ENCODE measurements at places on chromosomes 12 and 14.

DNA sequence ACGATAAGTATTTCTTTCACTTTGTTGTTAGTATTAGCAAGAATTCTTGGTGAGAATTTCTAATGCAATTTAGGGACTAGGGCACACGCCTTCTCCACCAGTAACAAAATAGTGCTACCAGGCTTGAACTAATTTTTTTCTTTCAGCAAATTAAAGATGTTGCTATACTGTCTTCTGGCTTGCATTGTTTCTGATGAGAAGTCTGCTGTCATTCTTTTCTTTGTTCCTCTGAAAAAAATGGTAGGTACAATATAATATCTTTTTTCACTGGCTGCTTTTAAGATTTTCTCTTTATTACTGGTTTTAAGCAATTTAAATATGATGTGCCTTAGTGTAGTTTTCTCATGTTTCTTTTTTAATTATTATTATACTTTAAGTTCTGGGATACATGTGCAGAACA is 171.2 kb downstream of the PCNX1 start:
- DNase-seq = no peak

- no peak for DNase-seq
Measured at GRCh38 chr14:99633141-99633540, 11.8 kb upstream of the HHIPL1 start.

DNA sequence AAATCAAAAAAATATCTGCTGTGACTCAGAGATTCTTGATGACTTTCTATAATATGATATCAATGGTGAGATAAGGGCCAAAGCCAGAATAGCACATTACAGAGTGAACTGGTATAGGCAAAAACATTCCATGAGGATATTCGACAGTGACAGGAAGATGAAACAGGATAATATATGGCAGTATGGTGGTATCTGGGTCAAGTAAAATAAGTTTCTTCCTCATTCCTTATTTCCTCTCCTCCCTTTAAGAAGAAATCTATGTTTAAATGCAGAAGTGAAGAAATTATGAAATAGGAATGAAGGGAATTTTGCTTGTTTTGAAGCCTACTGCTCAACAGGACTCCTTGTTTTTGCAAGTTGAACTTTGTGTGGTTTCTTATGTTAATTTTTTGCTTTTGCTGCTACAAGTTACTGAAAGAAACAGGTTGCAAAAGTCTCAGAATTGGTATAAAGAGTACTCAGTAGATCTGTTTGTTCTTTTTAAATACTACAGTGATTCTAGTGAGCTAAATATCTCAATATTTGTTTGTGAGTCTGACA is 7.0 kb downstream of the ACSS3 start:
- no peak for DNase-seq

- DNase-seq = no peak
Measured at GRCh38 chr14:33150666-33151428, 212.2 kb downstream of the NPAS3 start.

- no peak for DNase-seq
Measured at GRCh38 chr12:1928439-1929121, 10.1 kb upstream of the CACNA2D4 start.

GRCh38 chr14:24847568-24848095 is 202.3 kb downstream of the STXBP6 start:
- no peak for DNase-seq

DNA sequence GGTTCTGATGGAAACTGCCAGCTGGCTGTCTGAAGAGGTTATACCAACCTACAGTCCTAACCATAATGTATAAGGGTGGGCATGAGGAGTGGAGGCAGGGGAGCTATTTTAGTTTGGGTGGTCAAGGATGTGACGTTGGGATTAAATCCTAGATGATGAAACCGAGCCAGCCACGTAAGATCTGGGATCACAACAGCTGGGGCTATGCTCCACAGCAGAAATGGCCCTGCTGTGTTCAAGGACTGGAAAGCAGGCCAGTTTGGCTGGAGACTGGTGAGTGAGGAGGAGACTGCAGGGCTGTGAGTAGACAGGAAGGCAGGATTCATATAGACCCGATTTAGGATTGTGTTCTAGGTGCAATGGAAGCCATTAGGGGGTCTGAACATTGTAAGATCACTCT is 66.1 kb downstream of the SAMD4A start:
- DNase-seq = no peak

DNA sequence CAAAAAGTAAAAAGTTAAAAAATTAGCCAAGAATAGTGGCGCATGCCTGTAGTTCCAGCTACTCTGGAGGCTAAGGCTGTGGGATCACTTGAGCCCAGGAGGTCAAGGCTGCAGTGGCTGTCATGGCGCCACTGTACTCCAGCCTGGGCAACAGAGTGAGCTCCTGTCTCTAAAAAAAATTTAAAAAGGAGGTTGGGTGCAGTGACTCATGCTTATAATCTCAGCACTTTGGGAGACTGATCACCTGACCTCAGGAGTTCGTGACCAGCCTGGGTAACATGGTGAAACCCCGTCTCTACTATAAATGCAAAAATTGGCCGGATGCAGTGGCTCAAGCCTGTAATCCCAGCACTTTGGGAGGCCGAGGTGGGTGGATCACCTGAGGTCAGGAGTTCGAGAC is 8.2 kb upstream of the YLPM1 start:
- DNase-seq = no peak

DNA sequence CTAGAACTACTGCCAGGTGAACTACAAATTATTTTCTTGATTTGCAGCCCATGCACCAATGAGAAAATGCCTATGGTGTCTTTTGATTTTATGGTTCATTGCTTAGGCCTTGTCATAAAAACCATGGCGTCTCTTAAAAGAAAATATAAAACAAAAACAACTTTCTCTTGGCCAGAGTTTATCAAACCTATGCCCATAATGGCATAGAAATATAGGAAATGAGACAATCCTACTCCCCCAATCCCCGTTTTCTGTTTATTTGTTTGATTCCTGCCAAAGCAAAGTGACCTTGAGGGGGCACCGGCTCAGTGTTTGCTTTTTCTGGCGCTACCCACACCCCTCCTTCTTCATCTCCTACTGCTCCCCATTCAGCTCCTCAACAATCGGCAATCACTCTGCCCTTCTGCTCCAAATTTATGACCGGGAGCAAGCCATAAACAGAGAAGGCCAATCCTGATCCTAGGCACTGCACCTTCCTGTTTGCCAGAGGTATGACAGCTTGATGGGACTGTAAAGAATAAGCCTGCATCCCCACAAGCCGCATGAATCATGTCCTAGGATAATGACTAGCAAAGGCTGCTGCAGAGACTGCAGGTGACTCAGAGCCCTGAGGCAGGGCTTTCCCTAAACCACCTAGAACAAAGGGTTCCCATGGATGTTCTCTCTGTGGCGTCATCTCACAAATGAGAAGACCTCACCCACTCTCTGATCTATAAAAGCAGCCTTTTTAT is 874.9 kb downstream of the NRXN3 start:
- DNase-seq = no peak

DNA sequence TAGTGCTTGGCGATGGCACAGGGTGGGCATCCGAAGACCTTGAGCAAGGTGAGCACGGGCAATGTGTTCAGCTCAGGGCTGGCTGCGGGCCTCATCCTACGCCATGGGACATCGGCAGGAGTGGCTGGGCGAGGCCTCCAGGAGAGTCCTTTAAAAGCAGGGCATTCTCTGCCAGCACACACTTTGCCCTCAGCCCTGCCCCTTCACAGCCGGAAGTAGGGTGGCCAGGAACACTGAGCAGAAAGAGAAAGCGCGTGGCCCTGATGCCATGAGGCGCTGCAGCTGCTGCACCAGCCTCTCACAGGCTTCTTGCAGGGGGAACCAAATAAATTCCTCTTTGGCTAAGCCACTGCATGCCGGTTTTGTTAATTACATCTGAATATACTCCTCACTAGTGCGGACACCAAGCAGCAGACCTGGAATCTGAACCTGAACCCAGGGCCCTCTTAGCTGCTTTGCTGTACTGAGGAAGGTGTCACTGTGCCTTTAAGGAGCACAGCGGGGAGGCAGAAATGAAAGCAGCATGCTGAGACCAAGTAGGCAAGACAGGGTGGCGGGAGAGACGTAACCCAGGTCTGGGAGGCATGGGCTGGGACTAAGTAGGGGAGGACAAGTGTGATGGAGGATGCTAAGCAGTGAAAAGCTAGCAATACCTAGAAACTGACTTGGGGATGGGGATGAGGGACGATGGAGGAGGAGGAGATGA is 155.2 kb downstream of the TTC7B start:
- DNase-seq = no peak

DNA sequence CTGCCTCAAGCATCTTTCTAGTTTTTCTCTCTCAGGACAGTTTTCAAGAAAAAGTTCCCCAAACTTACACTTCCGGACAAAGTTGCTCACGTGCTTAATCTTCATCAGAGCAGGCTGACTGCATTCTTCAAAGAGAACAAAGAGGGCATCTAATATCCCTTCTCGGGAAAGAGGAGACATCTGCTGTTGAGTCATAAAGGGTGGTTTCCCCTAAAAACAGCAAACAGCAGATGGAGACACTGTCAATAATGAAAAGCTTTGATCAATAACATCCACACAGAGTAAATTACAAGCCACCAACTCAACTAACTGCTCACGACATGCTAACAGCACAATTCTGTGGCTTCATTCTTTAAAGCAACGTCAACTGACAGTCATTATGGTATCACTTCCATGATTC is 8.1 kb downstream of the CIT start:
- peak; percentile 12 for DNase-seq

DNA sequence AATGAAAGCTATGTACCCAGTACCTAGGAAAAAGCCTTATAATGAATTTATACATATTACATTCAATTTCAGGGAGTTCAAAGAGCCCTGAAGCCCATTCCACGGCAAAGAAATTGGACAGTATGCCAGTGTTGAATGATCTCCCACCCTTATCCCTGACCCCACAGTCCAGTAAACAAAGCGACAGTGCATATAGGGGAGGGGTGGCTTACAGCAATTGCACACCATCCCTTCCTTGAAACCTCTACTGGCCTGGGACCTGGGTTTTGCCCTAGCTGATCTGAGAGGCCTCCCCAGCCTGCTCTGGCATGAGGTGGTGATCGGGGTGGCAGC is 17.3 kb upstream of the RND1 start:
- DNase-seq = no peak

- no peak for DNase-seq
Measured at GRCh38 chr12:127729381-127729780, 537.6 kb upstream of the TMEM132C start.

DNA sequence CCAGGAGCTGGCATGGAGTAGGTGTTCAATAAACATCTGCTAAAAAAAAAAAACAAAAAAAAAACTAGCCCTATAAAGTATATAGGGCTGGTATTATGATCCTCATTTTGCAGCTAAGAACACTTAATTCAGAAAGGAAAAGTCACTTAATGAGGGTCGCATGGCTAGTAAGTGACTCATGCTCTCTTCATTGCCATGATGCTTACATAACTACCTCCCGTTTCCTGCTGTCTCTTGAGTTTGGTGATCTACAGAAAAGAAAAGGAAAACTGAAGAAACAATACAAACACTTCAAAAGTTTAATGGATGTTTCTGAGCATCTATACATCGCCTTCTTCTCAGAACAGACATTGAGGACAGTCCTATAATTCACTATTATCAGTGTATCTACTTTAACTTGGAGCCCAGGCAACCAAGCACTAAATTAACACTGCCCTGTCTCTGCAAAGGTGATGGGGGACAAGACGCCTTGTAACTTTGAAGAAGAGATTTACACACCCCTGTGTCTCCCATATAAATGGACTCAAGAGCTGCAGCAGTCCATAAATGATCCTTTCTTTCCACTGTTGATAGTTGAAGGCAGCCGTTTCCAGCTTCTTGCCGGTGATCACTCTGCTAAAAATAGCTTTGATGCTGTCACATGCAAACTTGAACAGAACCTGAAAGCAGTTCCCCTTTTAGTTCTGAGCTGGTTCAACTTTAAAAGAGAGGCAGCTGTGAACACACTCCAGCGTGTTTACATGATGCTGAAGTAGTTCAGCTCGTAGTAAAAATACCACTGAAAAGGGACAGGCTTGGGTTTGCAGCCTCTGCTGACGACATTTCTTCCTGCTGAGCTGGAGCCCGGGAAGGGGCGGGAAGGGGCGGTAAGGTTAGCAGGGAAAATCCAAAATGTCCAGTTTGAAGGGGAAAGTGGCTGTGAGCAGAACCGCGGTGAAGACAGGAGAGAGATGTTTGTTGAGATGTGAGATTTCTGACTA is 113.3 kb downstream of the FOXN3 start:
- DNase-seq = peak; percentile 59

- DNase-seq = no peak
Measured at GRCh38 chr12:70733385-70733784, 96.2 kb upstream of the PTPRB start.

GRCh38 chr12:63292471-63293221 is 141.6 kb upstream of the AVPR1A start:
- no peak for DNase-seq

DNA sequence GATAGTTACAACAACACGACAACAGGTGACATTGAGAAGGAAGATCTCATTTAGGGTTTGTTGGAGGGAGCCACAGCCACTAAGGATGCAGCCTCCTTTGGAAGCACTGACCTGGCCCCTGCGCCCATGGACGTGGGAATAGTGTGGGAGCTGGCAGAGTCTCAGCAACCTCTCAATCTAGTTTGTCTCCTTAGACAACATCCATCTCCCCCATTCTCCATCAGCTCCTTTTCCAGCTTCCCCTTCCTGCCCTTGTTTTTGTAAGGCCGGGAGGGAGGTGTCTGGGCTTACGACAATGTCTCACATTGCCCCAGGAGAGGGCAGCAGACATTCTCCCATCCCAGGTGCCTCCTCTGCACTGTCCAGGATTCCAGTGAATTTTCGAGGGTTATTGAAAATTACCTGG is 170.2 kb upstream of the PZP start:
- DNase-seq = no peak

GRCh38 chr14:63713058-63713457 is 14.8 kb downstream of the SGPP1 start:
- DNase-seq = no peak

DNA sequence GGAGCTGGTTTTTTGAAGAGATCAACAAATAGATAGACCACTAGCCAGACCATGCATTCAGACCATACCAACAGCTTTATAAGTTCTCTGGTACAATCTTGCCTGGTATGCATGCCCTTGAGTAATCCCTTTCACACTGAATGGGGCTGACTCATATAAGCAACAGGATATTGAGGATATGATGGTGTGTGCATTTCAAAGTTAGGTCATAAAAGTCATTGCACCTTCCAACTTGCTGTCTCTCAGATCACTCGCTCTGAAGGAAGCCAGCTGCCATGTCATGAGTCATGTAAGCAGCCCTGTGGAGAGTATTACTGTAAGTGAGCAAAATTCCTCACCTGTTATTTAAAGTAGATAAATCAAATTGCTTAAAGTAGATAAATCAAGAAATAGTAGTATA is 45.0 kb upstream of the OR6J1 start:
- DNase-seq = no peak

GRCh38 chr12:71664411-71665089 is 449 bp downstream of the THAP2 start:
- no peak for DNase-seq

- no peak for DNase-seq
Measured at GRCh38 chr12:96289067-96289466, 94.9 kb downstream of the ELK3 start.

- DNase-seq = no peak
Measured at GRCh38 chr12:13478650-13479181, 282.2 kb downstream of the EMP1 start.

- no peak for DNase-seq
Measured at GRCh38 chr12:109735051-109735521, 21.5 kb downstream of the FAM222A start.

GRCh38 chr12:94940771-94941170 is 62.7 kb downstream of the NDUFA12 start:
- no peak for DNase-seq
